ENCODE measurements at places on chromosomes 12 and 14. TPM values are rescaled to one million over a fixed set of nuclear protein-coding genes. Genes with fewer than 3 reads are reported as not detected.

Gene CLEC6A
- total RNA-seq: not detected

Gene RIPK3
- total RNA-seq: not detected

Gene LDHB
- 1,406 TPM for total RNA-seq

- no peak for DNase-seq
Observed at GRCh38 chr14:91919814-91920213, 27.7 kb downstream of the FBLN5 start.
